ENCODE measurements at places on chromosomes 2 and 18.
A peak's percentile ranks its signal among the peaks of the same experiment; 100 is the strongest.

DNA sequence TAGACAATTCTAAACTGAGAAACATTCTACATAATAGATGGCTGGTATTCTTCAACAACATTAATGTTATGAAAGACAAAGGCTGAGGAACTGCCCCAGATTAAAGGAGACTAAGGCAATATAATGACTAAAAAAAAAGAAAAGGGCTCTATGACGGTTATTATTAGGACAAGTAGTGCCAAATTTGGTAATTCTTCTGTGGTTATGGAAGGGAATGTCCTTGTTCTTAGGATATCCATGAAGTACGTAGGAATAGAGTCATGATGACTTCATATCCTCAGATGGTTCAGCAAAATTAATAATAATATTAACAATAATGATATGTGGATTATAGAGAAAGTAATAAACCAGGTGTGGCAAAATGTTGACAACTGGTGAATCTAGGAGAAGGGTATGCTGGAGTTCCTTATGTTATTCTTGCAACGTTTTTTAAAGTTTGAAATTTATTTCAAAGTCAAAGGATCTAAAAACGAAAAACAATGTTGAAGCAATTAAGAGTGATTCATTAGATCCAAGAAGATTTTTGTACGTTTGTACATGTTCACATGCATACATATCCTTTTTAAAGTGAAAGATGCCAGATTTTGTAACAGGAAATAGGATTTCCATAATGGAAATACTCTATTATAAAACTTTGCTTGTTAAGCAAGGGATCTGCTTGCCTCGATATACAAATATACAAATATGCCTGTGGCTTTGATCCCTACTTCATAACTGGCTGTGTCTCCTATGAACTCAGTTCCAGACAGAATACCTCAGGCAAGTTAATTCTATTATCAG lies 27.7 kb upstream of the STRN start:
- no peak for DNase-seq

GRCh38 chr2:191197096-191197495 lies 46.3 kb upstream of the STAT4 start:
- no peak for DNase-seq

DNA sequence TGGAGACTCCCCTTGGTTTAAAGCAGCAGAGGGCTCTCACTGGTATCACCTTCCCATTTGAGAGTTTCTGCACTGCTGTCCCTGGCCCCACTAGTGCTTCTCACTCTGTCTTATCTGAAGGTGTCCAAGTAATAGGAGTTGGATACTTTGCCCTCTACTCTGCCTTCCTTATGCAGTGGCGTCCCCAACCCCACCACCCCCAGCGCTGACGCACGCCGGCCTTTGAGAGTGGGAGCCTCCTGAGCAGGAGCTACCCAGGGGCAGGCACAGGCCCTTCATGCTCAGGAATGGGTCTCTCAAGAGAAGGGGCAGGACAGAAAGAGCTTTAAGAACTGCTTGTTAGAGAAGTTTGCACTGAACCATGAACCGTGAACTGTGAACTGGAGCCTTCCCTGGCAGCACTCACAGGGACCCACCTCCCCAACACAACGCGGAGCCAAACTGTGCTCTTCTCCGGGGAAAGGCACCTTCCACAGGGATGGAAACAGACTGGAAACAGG lies 3.3 kb downstream of the CIB4 start:
- no peak for DNase-seq

DNA sequence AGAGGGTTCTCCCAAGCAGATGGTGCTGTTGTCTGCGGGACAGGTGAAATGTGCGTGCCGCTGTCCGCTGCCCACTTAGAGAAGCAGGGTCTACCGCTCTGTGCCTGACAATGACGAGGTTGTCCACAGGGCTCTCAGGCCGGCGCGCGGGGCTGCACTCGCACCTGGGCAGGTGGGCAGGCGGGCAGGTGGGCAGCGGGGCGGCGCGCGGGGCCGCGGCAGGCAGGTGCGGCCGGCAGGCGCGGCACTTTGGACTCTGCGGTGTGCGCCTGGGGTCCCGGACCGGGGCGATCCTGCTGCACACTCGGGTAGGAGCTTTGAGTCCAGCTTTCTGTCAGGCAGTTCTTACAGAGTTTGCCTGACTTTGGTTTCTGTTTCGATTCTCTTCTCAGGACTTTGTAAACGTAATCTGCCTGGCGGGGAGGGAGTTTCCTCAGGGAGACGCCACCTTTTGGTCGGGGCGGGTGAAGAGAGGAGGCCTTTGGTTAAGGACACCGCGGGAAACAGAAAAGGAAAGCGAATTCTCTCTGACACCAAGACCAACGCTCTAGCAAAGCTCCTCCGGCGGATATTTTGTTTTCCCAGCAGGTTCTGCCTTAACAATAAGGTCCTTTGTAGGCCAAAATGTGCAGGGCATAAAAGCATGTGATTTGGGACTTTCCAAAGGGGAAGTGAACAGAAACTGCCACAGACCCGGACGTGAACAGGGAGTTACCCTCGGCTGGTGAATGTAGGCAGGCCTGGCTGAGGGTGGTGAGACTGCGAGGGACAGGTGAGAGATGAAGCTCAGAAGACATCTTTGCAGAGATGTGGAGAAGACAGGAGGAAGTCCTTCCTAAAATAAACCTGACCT lies at the start of gene IFIH1:
IFIH1 (minus strand) TSS at position 357 of the 853 bp plus-strand sequence. CDS start 377 bp downstream, outside the sequence.
- peak; percentile 92 for DNase-seq

Data from mammary epithelial cell (primary cell).